ENCODE measurements at places on chromosomes 7 and 10. TPM values are rescaled to one million over a fixed set of nuclear protein-coding genes. Genes with fewer than 3 reads are reported as not detected.

- no peak for DNase-seq
Observed at GRCh38 chr10:52939894-52940293, 167.3 kb upstream of the MBL2 start.

GRCh38 chr10:96338279-96338925 is 20.4 kb downstream of the OPALIN start:
- no peak for DNase-seq

GRCh38 chr10:110859206-110859972 is 12.3 kb upstream of the PDCD4 start:
- no peak for DNase-seq

ASAH2B gene
- 17.6 TPM for polyA plus RNA-seq

ELOVL3 gene
- 2.8 TPM for polyA plus RNA-seq

DYDC2 gene
- 4.0 TPM for polyA plus RNA-seq

- no peak for DNase-seq
Observed at GRCh38 chr7:54615537-54615936, 73.4 kb downstream of the VSTM2A start.

- no peak for DNase-seq
Observed at GRCh38 chr7:45701701-45702510, 127.7 kb downstream of the ADCY1 start.

- no peak for DNase-seq
Observed at GRCh38 chr10:103678178-103678526, 177.2 kb downstream of the SH3PXD2A start.

DNA sequence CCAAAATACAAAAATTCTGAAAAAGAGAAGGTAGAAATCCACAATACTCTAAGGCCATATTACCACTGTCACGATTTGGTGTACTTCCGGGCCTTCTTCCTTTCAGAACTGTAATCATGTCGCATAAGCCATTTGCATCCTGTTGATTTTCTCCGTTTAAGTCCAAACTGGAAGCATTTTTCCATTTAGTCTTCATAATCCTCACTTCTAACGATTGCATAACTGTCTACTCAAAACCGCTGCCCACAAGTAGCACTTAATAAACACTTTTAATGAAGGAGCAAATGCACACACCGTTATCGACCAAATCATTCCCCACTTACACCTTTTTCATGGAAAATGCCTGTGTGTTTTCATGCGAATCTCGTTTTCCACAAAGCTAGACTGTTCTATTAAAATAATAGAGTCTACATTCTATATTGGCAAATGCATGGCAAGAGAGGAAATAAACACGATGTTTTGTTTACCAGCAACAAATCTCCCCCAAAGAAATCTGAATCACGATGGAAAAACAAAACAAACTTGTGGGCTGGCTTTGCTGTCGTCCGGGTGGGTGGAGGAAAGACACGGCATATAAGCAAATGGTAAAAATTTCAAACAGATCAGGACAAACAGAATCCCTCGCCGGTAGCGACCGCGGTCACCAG is 1.0 kb downstream of the ATE1 start:
- DNase-seq: peak; percentile 36

- DNase-seq: no peak
Observed at GRCh38 chr7:122628651-122629411, 70.1 kb downstream of the RNF133 start.

CCDC136 gene
- polyA plus RNA-seq: 12.7 TPM

GRCh38 chr7:27107391-27108381 is 5.2 kb upstream of the HOXA2 start:
- DNase-seq: no peak

- DNase-seq: no peak
Observed at GRCh38 chr7:108908456-108908855, 338.8 kb downstream of the DNAJB9 start.

SPDYE1 gene
- polyA plus RNA-seq: 0.39 TPM

DNA sequence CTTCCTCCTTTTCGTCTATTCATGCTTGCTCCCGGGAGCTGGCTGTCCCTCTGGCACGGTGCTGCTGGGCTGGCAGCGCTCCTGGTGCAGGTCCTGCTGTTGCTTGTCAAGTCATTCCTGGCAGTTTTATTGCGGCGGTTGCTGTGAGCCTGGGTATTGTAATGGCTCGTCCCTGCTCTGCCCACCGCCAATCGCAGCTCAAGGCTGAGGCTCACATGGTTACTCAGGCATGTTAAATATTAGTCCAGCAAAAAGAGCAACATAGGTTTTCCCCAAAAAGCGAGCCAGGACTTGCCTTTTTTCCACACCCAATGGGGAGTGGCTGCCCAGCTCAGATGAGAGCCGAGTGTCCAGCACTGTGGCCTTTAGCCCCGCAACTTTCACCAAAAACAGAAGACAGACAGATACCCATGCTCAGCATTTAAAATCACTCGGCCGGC is 492.9 kb upstream of the FOXK1 start:
- no peak for DNase-seq

LIPK gene
- polyA plus RNA-seq: not detected

All from right renal cortex interstitium (tissue), 3 donors.